Right atrium auricular region (tissue), 2 donors: ENCODE measurements at places on chromosomes 3 and 15. TPM values are rescaled to one million over a fixed set of nuclear protein-coding genes. Genes with fewer than 3 reads are reported as not detected.

DNA sequence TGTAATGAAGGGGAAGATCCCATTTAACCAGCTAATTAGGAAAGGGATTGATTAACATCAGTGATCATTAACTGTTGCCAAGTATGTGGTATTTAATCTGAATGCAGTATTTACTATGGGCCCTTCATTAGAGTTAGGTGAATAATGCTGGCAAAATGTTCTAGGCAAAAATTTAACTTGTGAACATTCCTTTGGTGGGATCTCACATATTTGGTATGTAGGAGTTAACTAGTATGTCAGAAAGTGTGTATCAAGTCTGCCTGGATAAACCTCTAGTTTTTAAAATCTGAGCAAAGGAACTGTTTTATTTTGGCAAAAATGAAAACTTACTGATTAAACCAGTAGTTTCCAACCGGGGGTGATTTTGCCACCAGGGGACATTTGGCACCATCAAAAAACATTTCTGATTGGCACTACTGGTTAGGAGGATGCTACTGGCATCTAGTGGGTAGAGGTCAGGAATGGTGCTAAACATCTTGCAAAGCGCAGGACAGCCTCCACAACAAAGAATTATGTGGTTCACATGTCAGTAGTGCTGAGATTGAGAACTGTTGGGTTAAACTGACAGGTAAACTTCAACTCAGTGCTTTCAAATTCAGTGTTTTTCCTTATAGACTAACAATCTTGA lies 22.5 kb downstream of the LRTM1 start:
- DNase-seq, result no peak

- no peak for DNase-seq
Measured at GRCh38 chr3:13715167-13715954, 164.5 kb downstream of the WNT7A start.

Gene VGLL3
- 32.4 TPM for total RNA-seq

GRCh38 chr3:120763601-120764000 lies 21.1 kb downstream of the GTF2E1 start:
- no peak for DNase-seq

GRCh38 chr15:63203451-63204090 lies 14.2 kb downstream of the RAB8B start:
- DNase-seq, result no peak
